Mesenchymal stem cell (in vitro differentiated cells and primary cell): ENCODE measurements at places on chromosomes 4 and X.

DNA sequence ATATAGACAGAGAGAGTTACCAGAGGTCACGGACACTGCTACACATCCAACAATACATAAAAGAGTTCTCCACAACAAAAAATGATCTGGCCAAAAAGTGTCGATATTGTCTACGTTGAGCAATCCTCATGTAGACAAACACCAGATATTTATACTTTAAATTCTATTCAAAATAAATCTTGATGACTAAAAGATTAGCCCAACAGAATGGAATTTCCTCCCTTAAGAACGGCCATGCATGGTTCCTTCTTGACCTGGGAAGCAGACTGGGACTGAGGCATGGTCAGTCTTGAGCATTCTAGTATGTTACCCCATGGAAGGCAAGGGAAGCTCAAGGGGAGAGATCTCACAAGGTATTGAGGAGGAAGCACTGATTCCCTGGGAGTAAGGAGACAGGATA is 43.5 kb downstream of the LHFPL1 start:
- no peaks in the 10 kb centered on the region for H3K36me3 ChIP-seq
- H3K27ac ChIP-seq = peak overlapping the region; percentile 47
- no peak overlapping the region for H3K4me3 ChIP-seq
- H3K27me3 ChIP-seq = no peaks in the 10 kb centered on the region
- peak; percentile 44 for DNase-seq
- peaks cover 1% of the 10 kb centered on the region for H3K4me1 ChIP-seq

DNA sequence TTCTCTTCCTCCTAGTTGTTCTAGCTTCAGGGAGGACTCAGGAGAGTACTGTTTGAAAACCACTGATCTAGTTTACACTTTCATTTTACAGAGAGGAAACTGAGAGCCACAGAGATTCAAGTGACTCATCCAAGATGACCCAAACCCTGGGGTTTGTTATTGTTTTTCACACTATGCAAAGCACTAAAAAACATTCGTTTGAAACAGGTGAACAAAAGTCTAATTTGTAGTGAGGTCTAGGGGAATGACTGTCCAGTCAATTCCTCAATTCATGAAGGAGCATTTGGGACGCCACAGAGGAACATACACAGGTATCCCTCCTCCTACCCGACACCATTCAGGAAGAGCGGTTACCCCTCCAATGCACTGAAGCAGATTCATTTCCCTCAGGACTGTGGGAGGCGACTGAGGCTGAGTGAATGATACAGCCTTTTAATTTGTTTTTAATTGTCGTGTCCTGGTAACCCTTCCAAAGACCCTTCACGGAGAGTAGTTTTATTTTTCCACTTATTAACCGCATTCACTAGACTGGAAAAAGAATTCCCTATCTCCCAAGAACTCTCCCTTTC is 30.3 kb downstream of the TLR10 start:
- no peak overlapping the region for H3K4me3 ChIP-seq
- no peaks in the 10 kb centered on the region for H3K27me3 ChIP-seq
- DNase-seq = peak; percentile 76

GRCh38 chrX:18534949-18535348 is 109.5 kb downstream of the CDKL5 start:
- DNase-seq = no peak
- H3K4me1 ChIP-seq = no peaks in the 10 kb centered on the region
- no peaks in the 10 kb centered on the region for H3K27me3 ChIP-seq

DNA sequence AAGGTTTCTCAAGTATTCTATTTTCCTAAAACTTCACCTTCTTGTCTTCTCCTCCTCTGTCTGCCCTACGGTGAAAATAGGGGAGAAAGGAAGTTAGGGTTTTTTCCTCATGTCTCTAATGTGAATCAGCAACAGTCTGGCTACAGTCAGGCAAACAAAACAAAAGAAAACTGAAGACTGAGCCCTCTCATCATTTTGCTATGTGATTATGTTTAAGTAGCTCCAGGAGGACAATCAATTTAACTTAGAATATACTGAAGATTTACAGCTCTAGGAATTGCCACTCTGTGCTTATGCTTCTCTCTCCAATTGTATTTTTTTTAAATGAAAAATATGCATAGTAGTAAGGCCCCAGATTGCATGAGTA is 316.2 kb downstream of the GPAT3 start:
- DNase-seq = peak; percentile 50
- H3K4me1 ChIP-seq = peaks cover 7% of the 10 kb centered on the region
- H3K36me3 ChIP-seq = no peaks in the 10 kb centered on the region
- H3K27ac ChIP-seq = peak overlapping the region; percentile 100

GRCh38 chr4:56104188-56104587 is 155.4 kb downstream of the CEP135 start:
- H3K27ac ChIP-seq = no peak overlapping the region
- H3K36me3 ChIP-seq = no peaks in the 10 kb centered on the region
- H3K27me3 ChIP-seq = no peaks in the 10 kb centered on the region
- H3K4me3 ChIP-seq = no peak overlapping the region

- H3K27me3 ChIP-seq = no peaks in the 10 kb centered on the region
- no peak overlapping the region for H3K4me3 ChIP-seq
- no peaks in the 10 kb centered on the region for H3K36me3 ChIP-seq
- H3K27ac ChIP-seq = no peak overlapping the region
Observed at GRCh38 chrX:82232679-82233078, 1030.8 kb downstream of the SH3BGRL start.

- no peaks in the 10 kb centered on the region for H3K27me3 ChIP-seq
- no peaks in the 10 kb centered on the region for H3K4me1 ChIP-seq
- no peaks in the 10 kb centered on the region for H3K36me3 ChIP-seq
- DNase-seq = peak; percentile 78
- H3K27ac ChIP-seq = no peak overlapping the region
- H3K4me3 ChIP-seq = no peak overlapping the region
Observed at GRCh38 chr4:150090836-150091235, 12.6 kb downstream of the DCLK2 start.

DNA sequence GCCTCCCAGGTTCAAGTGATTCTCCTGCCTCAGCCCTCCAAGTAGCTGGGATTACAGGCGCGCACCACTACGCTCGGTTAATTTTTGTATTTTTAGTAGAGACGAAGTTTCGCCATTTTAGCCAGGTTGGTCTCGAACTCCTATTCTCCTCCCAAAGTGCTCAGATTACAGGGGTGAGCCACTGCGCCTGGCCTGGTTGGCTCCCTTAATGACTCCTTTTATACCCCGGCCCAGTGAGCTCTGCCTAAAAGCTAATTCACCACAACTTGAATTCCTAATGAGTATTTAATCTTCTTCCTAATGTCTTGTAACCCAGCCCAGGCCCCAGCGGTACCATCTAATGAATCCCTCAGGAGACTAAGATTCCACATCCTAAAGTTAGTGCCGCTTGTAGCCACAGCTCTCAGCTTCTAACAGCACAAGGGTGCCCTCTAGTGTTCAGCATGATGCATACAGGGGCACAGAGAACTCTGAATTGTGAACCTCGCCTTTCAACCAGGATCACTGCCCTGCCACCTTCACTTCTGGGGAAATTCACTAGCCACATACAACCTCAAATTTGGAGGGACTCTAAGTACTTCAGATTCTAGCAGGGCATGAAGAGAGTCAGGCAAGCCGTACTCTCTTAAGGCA is 89.5 kb downstream of the OR13H1 start:
- H3K36me3 ChIP-seq = no peaks in the 10 kb centered on the region
- no peak overlapping the region for H3K27ac ChIP-seq
- DNase-seq = peak; percentile 51

DNA sequence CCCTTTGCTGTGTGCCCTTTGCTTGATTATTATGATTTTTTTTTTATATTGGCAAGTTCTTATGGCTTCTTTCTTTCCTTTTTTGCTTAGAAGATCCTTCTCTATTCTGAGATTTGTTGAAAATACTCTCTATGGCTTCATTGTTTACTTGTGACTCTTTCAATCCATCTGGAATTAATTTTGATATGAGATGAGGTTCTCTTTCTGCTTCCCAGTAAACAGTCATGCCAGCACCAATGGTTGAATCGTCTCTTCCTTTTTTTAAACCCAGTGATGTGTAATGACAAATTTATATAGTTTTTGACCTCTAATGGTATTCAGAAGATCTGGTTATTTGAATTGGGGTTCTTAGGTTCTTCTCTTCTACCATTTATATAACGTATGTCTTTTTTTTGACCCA is 121.8 kb downstream of the ARHGAP10 start:
- no peak overlapping the region for H3K4me3 ChIP-seq
- H3K4me1 ChIP-seq = peaks cover 5% of the 10 kb centered on the region
- H3K27me3 ChIP-seq = no peaks in the 10 kb centered on the region
- no peak for DNase-seq

- H3K36me3 ChIP-seq = peaks cover 65% of the 10 kb centered on the region
- H3K4me3 ChIP-seq = no peak overlapping the region
- no peak for DNase-seq
- peaks cover 15% of the 10 kb centered on the region for H3K4me1 ChIP-seq
Observed at GRCh38 chr4:169102026-169102425, 92.0 kb upstream of the CBR4 start.

DNA sequence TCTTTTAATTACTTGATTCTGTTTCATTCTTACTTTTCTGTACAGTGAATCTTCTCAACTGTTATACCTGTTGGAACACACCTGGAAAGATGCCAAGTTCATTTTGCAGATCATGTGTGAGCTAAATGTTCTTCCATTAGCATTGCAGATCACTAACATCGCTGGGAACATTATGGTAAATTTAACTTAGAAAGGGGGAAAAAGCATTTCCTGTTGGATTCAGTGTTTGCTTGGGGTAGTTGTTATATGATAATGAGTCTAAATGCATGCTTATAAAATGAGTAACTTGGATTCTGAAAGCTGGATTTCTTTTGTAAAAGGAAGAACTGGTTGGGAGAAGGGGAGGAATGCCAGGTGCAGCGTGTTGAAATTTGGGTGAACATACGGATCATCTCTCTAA is 47.6 kb downstream of the POLA1 start:
- DNase-seq = no peak
- no peak overlapping the region for H3K27ac ChIP-seq
- no peaks in the 10 kb centered on the region for H3K36me3 ChIP-seq
- no peak overlapping the region for H3K4me3 ChIP-seq

- no peak overlapping the region for H3K4me3 ChIP-seq
- no peaks in the 10 kb centered on the region for H3K27me3 ChIP-seq
- no peaks in the 10 kb centered on the region for H3K36me3 ChIP-seq
- no peak overlapping the region for H3K27ac ChIP-seq
- DNase-seq = no peak
Observed at GRCh38 chr4:81307991-81308390, 93.0 kb upstream of the PRKG2 start.

DNA sequence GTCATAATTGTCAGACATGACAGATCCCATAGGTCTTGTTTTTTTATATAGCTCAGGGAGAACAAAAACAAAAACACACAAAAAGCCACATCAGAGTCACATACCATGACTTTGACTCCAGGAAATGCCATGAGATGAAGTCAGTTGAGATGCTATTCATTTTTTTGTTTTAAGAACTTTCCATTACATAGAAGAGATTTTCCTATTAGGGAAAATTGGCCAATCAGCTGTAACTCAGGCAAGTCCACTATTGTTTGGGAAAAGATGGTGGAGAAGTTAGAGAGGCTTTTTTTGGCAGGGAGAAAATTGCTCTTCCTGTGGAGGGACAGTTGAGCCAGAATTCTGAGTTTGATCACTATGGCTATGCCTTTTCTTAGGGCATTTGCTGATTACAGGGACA is 72.6 kb downstream of the SMARCA5 start:
- no peak overlapping the region for H3K4me3 ChIP-seq
- H3K36me3 ChIP-seq = no peaks in the 10 kb centered on the region
- H3K27ac ChIP-seq = no peak overlapping the region
- peaks cover 4% of the 10 kb centered on the region for H3K4me1 ChIP-seq
- DNase-seq = no peak

DNA sequence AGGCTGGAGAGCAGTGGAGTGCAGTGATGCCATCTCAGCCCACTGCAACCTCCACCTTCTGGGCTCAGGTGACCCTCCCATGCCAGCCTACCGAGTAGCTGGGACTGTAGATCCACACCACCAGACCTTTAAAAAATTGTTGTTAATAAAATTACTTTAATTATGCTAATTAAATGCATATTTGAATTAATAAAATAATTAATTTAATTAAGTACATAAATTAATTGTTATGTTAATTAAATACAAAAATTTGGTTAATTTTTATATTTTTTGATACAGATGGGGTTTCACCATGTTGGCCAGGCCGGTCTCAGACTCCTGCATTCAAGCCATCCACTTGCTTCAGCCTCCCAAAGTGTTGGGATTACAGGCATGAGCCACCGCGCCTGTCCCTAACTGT is 12.6 kb upstream of the RAPGEF2 start:
- H3K4me1 ChIP-seq = no peaks in the 10 kb centered on the region
- no peak overlapping the region for H3K4me3 ChIP-seq
- DNase-seq = no peak
- no peaks in the 10 kb centered on the region for H3K27me3 ChIP-seq
- no peaks in the 10 kb centered on the region for H3K36me3 ChIP-seq
